ENCODE measurements at places on chromosomes 2 and 18. TPM values are rescaled to one million over a fixed set of nuclear protein-coding genes. Genes with fewer than 3 reads are reported as not detected.

NCL gene
- 218 TPM for total RNA-seq

PCARE gene
- 0.51 TPM for total RNA-seq

- no peak for DNase-seq
Observed at GRCh38 chr18:65786474-65786873, 35.7 kb downstream of the CDH7 start.

DNA sequence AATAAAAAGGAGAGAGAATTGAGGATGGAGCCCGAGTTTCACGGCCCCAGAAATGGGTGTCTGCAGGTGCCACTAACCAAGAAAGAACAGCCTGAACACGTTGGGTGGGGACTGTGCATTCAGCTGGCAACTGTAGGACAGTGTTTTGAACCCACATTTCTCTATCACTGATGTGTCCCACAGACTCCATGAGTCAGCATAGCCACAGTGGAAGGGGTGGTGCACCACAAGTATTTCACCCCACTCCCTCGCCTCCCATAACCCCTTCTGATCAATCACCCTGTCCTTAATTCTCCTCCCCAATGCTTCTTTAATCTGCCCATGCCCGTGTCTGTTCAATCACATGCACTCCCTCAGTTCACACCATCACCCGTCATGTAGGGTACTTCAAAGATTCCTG, 291.5 kb downstream of the ZNF516 start:
- DNase-seq = no peak

GRCh38 chr2:150689590-150689989, 202.1 kb upstream of the RND3 start:
- no peak for DNase-seq

- no peak for DNase-seq
Observed at GRCh38 chr2:18611184-18611583, 21.8 kb upstream of the NT5C1B start.

DNA sequence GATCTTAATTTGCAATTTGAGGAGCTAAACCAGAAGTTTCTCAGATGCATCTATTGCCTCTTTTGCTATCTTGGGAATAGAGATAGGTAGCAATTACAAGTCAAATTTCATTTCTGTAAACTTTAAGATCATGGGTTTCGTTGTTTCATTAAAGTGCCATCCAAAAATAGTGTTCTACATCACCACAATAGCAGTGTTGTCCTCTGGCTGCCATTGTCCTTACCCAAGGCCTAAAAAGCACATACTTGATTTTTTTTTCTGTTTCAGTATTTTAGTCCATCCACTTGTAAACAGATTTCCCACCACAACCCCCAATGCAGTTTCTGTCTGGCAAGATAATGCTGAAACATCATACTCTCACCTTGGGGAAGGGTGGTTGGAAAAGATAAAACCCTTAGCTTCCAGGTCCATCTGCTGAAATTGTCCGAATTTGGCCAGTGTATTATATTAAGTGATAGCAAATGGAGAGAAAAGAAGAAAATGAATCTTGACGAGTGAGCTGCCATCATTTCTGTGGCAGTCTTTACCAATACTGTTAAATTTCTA, 136.2 kb downstream of the LCLAT1 start:
- no peak for DNase-seq

- no peak for DNase-seq
Observed at GRCh38 chr2:72103690-72104089, 44.0 kb downstream of the CYP26B1 start.

All from Right ventricle myocardium inferior (tissue), 1 donor.